ENCODE measurements at places on chromosomes 6 and 20.

GRCh38 chr6:15572296-15573016, 90.4 kb downstream of the DTNBP1 start:
- DNase-seq: no peak

DNA sequence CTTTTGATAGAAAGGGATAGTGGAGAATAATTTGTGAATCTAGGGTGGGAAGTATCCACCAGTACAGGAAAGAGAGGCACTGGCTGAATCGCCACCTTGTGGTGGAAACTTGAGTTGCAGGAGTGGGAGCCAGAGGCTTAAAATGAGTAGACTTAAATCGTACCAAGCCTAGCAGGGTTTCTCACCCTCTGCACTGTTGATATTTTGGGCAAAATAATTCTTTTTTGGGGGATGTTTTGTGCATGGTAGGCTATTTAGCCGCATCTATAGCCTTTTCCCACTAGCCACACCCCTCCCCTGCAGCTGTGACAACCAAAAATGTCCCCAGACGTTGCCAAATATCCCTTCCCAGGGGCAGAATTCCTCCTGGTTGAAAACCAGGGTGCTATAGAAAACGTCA, 119.1 kb downstream of the DHX35 start:
- peak; percentile 54 for DNase-seq

DNA sequence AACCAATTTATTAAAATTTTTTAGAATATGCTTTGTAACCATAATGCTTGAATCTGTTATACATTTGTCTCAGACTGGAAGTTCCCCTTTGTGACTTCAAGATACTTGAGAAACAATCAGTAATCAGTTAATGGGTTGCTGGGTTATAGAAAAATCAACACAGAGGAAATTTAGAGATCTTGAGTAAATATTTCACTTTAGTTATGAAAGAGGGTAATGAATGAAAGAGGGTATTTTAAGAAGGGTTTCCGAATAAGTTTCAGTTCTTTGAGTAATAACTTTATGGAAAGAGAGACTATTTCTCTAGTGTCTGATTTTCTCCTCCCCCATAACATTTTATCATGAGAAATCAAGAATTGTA, 21.4 kb downstream of the ZFAND3 start:
- no peak for DNase-seq

- DNase-seq: no peak
These were observed 3.1 kb upstream of the MRPS10 start for GRCh38 chr6:42220807-42221206.

GRCh38 chr6:3157131-3157933, at the start of gene TUBB2A:
TUBB2A (minus strand) TSS chr6:3157544; CDS start chr6:3157463, 81 bp downstream.
- DNase-seq: peak; percentile 27

DNA sequence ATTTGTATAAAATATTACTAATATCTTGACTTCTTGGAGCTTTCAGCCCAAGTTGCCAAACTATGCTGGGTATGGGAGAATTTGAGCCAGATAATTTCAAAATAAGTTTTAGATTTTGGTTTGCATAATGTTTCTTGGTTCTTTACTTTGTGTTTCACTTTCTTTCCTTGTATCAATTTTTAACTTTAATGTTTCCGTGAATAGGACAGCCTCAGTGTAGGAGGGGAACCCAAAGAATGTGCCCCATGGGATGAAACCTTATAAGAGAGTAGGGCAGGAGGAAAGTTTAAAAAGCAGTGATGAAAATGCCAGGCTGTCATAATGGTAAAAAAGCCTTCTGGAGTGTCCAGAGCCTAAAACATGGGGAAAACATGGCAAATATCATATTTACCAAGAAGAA, 252.4 kb upstream of the IRAK1BP1 start:
- DNase-seq: no peak

DNA sequence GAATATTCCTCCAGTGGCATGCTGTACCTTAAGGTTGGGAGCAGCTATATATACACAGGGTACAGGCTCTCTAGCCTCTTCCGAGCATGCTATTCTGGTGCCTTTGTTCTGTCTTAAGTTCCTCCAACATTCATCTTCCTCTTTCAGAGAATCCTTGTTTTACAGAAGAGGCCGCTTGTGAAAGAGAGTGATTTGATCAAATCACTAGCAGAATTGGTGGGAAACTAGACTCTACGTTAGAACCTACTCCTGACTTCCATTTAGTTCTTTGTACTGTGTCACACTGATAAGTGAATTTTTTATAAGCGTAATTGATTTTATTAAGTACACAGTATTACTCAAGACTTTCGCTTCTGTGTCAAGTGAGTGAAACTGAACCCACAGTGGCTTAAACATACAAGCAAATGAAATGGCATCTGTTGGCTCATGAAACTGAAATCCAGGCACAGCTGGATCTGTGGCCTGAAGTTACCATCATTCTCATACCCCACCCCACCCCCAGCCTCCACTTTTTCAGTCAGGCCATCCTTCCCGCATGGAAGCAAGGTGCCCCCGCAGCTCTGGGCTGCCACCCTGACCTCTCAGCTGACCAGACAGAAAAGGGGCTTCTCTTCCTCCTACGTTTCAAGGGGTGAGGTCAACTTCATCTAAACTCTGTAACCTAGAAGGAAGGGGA, 102.3 kb downstream of the RPP40 start:
- DNase-seq: no peak

DNA sequence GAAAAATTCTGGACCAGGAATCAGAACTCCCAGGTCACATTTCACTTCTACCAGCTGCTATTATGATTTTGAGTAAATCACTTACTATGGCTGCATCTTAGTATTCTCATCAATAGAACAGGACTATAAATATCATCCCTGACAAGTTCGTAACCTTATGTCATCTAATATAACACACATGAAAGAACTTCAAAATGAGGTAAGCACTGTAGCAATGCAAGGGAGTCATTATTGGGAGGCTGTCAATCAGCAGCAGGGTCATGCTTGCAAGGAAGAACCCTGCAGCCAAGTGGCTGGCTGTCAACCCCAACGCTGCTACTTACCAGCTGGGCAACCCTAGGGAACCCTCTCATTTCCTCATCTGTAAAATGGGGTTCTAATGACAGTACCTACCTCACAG, 123.3 kb upstream of the B3GAT2 start:
- no peak for DNase-seq

- no peak for DNase-seq
These were observed 831 bp downstream of the PMEPA1 start for GRCh38 chr20:57708694-57709673.

- no peak for DNase-seq
These were observed 341.8 kb upstream of the ZFP64 start for GRCh38 chr20:52533401-52533800.

DNA sequence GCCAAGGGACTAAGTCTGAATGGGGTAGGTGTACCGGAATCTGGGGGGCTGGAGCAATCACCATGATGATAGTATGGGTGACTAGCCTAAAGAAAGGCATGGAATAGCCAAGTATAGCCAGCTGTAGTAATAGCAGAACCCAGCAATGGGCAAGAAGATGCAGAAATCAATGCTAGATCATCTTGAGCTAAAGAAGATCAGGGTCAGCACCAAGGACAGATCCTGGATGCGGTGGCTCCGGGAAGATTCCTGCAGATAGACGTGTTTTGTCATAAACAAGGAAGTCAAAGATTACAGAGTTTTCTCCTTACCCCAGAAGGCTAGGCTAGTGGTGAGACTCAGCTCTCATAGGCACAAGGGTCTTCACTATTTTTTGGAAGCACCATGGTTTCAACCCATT, 561.6 kb upstream of the CHD6 start:
- peak; percentile 7 for DNase-seq

DNA sequence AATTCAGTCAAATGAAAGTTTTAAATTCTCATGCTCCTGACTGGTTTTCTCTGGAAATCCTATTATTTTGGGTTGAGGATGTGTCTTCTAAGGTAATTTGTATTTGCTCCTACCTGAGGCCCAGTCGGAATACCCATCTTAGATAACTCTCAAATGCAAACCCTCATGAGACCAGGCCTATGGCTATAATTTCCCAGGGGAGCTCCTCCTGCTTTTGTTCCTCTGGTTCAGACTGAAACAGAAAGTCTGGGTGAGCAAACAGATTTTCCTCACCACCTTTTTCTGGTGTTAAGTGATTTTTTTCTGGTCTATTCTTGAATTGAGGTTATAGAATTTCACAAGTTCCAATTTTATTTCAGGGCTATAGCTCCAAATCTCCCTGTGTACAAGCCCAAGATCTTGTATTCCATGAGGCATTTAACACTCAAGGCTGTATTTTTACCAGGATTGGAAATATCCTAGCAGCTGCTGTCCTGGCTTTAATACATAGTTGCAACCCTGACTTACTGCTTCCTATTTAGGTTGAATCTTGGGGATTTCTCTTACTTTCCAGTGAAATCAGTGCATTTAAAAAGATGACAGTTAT, 169.1 kb upstream of the PTCHD4 start:
- no peak for DNase-seq

GRCh38 chr6:129491436-129491835, 218.5 kb downstream of the ARHGAP18 start:
- DNase-seq: no peak

- no peak for DNase-seq
These were observed 23.7 kb downstream of the UBE2V1 start for GRCh38 chr20:50089140-50089786.

DNA sequence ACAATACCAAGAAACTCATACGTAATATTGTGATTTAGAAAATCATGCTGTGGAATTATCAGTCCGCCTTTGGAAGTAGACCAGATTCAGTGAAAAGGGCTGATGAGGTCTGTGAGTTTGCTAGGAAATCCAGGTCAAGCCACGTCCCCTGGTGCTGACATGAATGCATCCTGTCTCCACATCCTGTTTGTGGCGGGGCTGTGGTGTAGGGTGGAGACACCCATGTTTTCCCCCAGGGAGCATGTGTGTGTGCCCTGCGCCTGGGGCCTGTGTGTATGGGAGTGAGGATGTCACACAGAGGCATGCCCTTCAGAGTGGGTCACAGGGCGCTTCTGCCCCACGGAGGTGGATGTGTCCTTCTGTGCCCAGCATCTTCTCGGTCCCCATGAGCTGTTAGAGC, 109.1 kb downstream of the SASH1 start:
- no peak for DNase-seq

DNA sequence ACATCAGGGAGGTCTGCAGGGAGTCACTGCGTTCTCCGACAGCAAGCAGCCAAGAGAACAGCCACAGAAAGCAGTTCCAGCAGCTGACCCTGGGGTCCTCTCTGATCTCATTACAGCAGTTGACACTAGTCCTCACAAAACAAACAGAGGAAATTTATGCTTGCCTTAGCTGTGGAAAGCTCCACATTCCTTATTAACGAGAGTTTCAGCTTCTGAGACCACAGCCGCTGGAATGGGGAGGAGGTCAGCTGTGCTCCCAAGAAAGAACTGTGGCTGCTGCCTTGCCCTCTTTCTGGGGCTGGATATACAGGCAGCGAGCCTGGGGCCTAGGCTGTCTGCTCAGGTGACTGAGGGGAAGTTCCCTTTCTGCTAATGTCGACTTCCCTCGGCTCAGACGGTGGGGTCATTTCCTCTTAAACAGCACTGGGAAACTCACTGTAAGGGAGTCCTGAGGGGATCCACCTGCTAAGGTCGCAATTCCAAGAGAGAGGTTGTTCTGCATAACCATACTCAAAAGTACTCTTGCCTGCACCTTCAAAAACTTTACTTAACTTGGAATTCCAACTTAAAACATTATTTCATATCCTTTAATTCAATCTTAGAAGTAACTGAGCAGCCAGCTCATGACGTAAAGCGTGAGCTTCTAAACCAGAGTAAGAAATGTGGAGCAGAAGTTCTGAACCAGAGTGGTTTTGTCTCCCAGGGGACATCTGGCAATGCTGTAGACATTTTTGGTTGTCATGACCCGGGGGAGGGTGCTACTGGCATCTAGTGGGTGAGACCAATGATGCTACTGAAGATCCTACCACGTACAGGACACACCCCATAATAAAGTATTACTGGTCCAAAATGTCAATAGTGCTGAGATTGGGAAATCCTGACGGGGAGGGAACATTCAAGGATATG, 80.3 kb downstream of the BACH2 start:
- peak; percentile 70 for DNase-seq

- DNase-seq: no peak
These were observed 9.9 kb upstream of the HEBP2 start for GRCh38 chr6:138393871-138394783.

DNA sequence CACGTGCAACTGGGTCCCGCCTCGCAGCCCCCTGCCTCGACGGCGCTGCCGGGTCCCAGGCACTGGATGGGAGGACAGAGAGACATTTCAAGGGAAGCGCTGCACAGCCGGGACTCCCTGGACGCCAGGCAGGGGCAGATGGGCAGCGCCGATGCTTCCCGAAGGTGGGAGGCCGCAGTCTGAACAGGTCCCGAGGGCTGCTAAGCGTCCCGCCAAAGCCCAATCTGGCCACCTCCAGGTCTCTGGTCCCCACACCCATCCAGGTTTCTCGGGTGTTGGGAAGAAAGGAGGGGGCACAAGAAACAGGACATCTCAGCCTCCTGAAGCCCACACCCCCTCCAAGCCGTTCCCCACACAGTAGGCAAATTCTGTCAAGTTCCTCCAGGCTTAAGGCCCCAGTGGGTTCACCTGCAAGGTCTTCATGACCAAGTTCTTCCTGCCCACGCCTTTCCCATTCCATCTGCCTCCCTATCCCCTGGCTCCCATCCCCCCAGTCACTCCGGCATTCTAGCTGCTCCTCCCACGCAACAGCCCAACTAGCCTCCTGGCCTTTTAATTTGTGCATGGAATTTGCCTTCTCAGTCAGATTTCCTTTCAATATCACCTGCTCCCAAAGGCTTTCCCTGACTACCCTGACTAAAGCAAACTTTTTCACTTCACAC, 5.4 kb upstream of the CPXM1 start:
- DNase-seq: no peak

DNA sequence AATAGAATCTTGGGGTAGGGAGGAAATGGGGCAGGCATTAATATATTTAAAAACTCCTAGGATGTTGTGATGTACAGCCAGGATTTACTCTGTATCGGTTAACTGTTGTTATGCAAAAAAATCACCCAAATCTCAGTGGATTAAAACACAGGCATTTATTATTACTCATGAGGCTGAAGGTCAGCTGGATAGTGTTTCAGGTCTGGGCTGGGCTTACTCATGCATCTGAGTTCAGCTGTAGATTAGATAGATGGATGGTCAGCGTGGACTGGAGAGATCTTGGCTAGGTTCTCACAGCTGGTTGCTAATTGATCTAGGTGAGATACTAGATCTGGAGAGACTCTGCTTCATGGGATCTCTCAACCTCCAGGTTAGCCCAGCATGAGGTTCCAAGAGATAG, 131.4 kb downstream of the BTBD3 start:
- no peak for DNase-seq

GRCh38 chr20:23147964-23148730, 62.0 kb upstream of the CD93 start:
- no peak for DNase-seq

- no peak for DNase-seq
These were observed 309.2 kb downstream of the MEI4 start for GRCh38 chr6:77962070-77962469.

- no peak for DNase-seq
These were observed 308.6 kb upstream of the ZFP64 start for GRCh38 chr20:52500157-52500556.

DNA sequence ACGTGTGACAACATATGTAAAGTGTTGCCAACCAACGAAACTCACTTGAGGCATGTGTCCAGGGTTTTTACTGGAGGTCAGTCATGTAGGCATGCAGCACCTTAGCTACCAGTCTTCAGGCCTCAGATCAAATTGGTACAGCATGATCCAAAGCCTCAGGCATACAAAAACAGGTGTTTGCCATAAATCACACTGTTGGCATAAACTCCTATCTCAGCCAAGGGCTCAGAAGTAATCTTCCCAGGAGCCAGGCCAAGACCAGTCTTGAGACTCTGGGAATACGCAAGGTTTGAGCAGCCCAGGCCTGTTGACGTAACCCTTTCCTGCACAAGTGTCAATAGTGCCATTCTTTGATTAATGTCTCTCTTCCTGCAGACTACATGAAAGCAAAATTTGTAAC, 163.5 kb downstream of the PRL start:
- no peak for DNase-seq

Data from left renal pelvis (tissue), 4 donors.